Neural crest cell (in vitro differentiated cells): ENCODE measurements at places on chromosomes 11 and 22.

DNA sequence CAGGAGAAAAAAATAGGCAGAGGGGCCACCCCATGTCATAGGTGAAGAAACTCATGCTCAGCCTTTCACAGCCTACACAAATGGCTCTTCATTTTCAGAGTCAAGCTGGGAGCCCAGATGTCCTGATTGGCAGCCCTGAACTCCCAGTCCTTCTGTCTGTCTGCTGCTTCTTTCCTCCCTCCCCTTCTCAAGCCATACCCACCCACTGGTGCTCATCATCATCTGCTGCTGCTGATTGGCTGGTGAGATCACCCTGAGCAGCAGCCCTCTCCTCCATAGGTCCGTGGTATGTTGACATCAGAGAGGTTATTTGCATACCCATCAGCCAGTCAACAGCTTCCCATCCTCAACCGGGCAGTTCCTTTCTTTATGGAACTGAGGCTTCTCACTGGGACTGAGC, 46.1 kb upstream of the PRDM11 start:
- DNase-seq = no peak

GRCh38 chr22:38716826-38717225, 11.1 kb downstream of the GTPBP1 start:
- DNase-seq = no peak

DNA sequence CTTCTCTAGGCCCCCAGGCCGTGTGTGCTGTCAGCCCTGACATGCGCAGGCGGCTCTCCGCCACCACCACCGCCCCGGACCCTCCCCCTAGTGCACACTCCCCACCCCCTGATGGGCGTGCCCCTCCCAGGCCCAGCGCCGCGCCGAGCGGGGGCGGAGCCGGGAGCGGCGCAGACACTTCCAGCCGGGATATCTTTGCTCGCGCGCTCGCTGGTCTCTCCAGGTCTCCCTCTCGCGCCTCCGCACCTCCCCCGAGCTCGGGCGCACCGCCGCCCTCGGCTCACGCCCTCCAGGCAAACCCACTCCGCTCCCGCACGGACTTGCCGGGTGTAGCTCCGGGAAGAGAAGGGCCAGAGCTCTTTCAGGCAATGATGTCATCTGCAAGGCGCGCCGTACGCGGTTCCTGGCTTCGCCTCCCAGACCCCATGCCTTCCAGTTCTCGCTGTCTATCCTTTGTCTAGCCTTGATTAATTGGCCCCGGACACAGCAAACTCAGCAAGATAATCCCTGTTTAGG, at the start of gene SCN3B:
TSS of gene SCN3B (minus strand) at position 59 of the 516 bp plus-strand sequence. CDS start 823 bp downstream, outside the sequence.
- DNase-seq = peak; percentile 68

DNA sequence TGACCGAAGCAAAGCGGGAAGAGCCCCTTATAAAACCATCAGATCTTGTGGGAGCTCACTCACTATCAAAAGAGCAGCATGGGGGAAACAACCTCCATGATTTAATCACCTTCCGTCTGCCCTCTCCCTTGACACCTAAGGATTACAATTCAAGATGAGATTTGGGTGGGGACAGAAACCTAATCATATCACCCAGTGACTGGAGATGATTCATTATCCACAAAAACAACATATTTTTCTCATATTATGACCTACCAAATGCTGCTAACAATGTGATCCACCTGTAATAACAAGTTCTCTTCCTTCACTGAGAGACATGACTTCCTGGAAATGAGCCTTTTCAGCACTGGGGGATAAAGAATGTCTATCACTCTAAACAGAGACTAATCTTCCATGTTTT, 23.4 kb upstream of the HEPHL1 start:
- no peak for DNase-seq

GRCh38 chr22:50199829-50200460, 866 bp upstream of the SELENOO start:
- DNase-seq = no peak

- DNase-seq = no peak
These were observed 65.9 kb downstream of the ADAMTS15 start for GRCh38 chr11:130514316-130514715.

DNA sequence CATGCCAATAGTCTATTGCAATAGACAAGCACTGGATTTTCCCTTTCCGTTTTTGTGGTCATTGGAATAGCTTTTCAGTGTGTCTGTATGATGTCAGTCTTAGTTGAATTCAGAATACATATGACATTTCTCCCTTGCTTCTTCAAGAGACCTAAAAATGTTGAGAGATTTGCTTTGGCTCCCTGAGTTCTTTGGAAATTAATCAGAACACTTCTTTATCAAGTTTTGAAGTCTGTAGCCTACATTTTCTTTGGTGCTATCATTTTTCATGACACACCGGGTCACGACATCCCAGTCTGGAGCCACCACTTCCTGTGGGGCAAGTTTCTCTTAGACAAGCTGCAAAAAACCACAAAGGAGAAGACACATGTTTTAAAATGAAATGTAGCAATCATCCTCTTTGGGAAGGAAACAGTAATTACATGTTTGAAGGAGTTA, 847.1 kb downstream of the OPCML start:
- no peak for DNase-seq

- DNase-seq = no peak
These were observed 27.4 kb downstream of the RPL3 start for GRCh38 chr22:39292031-39292462.

- DNase-seq = no peak
These were observed 648.6 kb downstream of the TBC1D22A start for GRCh38 chr22:47411006-47411405.

GRCh38 chr11:86069408-86070101, 671 bp upstream of the PICALM start:
- DNase-seq = no peak

DNA sequence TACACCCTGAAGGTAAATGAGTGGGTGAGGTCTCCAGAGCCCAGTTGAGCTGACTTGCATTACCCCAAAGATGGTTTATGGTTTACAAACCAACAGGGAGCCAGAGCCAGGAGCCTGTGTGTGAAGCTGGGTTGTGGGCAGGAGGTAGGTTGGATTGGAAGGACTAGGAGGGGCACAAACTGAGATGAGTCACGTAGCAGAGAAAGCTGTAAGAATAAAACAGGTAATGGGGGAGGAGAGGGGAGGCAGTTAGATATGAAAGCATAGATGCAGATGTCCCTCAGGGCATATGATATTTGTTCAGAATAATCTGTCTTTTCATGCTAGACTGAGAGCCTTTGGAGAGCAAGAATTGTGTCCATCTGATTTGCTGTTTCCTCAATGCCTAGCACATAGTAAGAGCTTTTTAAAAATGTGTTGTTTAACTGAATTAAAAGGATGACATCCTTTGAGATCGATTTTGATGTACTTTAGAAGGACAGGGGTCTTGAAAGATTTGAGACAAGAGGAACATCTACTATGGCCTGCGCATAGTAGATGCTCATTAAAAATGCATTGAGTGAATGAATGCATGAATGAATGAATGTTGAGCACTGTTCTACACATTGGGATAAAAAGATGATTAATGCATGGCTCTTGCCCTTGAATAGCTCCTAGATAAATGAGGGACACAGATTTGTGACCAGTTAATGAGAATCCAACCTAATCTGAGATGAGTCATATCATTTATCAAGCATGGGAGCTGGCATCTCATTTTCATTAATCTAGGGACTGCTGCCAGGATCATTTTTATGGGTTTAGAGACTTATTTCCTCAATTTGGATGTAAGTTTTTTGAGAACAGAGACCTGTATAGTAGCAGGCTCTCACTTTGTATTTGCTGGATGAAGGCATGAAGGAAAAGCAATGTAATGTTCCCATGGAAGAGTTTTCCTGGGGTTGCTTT, 175.8 kb upstream of the BDNF start:
- no peak for DNase-seq

DNA sequence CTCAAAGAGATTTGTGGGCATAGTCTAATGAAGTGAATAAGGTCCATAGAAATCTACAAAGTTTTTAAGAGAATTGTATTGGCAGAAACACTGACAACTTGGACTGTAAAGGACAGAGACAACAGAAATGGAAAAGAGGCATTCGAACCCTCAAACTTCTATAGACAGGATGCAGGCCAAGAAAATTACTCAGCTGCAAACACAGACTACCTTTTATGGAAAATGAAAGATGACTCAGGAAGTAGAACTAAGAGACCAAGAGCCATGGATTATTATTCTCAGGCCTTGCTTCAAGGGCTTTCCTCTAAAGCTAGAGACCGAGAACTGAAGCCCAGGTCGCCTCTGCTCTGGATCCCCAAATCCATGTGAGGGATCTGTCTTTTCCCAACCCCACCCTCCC, 3.8 kb upstream of the PELI3 start:
- DNase-seq = no peak

DNA sequence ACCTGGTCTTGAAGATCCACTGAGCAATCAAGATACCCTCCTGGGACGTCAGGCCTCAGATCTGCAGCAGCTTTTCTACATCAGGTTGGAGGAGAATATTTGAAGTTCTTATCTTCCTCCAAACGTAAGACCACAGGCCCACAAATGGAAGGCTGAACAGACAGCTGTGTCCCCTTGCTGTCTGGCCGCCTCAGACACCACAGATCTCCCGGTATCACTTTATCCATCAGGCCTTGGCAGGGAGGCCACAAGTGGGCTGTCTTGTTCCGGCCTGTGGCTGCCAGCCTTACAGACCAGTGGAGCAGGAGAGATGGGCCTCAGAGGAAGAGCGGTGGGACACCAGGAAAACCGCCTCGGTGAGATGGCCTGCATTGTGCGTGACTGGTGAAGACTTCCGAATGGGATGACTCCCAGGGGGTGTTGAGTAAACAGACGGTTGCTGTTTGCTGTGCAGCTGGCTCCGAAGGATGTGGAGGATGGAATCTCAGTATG, 15.9 kb downstream of the UBASH3B start:
- no peak for DNase-seq

GRCh38 chr11:121553806-121554205, 101.0 kb upstream of the SORL1-AS1 start:
- no peak for DNase-seq

DNA sequence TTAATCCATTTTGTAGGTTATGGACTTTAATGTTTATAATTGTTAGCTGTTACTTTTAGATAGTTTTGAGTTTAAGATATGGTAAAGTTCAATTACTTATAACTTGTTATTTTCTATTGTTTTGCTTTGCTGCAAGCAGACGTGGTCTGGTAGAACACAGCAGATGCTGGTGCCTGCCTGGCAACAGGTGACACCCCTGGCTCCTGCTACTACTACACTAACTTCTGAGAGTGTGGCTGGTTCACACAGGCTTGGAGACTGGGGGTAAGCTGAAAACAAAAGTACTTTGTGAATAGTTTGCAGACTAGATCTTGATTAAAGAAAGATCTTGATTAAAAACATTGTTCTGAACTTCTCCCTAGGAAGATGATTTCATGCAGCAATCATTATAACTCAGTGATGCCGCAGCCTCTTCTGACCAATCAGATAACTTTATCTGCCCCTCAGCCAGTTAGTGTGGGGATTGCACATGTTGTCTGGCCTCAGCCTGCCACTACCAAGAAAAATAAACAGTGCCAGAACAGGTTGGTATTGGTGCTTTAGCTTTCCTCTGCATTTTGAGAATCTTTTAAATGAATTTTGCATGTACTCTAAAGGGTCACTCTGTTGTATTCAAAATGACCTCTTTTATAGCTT, 90.4 kb downstream of the HIPK3 start:
- DNase-seq = no peak

DNA sequence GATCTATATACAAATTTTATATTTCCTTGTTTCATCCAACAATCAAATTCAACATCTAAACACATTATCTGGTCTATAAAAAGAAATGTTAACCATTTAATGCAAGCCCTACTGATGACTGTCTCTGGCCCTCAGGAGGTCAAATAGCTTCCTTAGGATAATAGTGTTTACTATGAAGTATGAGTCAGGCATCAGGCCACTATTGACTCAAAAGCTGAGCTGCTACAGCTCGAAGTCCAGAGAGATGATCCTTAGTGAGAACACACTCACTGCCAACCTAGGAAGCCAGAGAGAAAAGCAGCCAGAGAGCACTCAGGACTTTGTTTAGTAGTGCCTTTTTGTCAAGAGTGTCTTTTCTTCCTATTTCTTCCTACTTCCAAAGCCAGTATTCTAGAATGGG, 171.8 kb downstream of the SOX6 start:
- no peak for DNase-seq

- no peak for DNase-seq
These were observed 6.6 kb upstream of the CDC42BPG start for GRCh38 chr11:64850979-64851567.

GRCh38 chr11:32081129-32081641, 9.7 kb upstream of the RCN1 start:
- no peak for DNase-seq

- no peak for DNase-seq
These were observed 652.8 kb downstream of the KCNA4 start for GRCh38 chr11:29364006-29364405.

DNA sequence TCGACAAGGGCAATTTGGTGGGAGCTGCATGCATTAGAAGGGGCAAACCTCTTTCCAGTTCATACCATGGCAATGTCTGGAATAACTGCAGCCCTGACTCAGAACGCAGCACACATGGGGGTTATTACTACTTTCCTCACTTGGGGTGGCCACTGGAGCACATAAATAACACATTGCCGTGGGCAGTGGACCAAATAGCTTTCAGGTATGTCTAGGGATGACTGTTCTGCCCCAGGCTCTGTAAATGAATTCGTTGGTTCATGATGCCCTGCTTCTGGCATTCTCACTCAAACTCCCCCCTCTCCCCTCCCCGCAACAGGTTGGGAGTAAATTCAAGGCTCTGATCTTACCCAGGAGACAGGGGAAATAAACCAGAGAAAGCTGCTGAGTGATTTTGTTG, 238.0 kb upstream of the PLET1 start:
- no peak for DNase-seq

GRCh38 chr11:65132988-65133700, 1.2 kb downstream of the SYVN1 start:
- DNase-seq = no peak

- no peak for DNase-seq
These were observed 727.4 kb downstream of the ETS1 start for GRCh38 chr11:127859941-127860354.

- DNase-seq = no peak
These were observed 95.3 kb upstream of the FGF3 start for GRCh38 chr11:69914286-69915150.

DNA sequence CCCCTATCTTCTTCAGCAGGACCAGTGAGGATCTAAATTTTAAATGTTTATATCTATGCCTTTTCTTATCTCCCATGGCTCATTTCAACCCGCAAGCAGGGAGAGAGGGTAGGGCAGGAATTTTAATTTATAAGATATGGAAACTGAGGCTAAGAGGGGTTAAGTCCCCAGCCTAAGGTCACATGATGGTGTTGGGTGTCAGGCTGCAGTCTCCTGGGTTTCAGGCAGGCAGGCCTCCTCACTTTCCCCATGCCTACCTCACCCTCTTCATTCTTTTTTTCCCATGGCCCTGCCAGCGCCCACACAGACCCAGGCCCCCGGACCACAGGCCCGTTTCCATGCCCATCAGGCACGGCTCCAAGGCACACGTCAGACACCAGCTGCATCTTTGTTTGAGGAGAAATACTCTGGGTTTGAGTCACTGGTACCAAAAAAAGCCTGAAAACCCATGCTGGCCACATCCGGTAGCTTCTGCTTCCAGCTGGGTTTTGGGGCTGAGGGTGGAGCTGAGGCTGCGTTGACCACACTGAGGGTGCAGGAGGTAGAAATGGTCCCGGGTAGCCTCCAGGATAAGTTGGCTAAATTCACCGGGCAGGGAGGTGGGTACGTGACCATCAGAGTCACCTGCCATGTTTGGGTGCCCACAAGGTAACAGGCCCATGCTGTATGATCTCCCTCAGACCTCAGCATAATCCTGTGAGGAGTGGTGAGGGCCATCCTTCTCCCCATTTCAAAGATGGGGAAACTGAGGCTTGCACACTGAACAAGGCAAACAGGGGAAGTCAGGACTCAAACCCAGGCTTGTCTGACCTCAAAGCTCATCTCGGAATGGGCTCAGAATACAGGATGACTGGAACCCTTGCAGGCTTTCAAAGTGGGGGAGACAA, 7.5 kb downstream of the CRYBB1 start:
- DNase-seq = no peak
